Omental fat pad (tissue), 4 donors: ENCODE measurements at places on chromosomes 7 and 10.

DNA sequence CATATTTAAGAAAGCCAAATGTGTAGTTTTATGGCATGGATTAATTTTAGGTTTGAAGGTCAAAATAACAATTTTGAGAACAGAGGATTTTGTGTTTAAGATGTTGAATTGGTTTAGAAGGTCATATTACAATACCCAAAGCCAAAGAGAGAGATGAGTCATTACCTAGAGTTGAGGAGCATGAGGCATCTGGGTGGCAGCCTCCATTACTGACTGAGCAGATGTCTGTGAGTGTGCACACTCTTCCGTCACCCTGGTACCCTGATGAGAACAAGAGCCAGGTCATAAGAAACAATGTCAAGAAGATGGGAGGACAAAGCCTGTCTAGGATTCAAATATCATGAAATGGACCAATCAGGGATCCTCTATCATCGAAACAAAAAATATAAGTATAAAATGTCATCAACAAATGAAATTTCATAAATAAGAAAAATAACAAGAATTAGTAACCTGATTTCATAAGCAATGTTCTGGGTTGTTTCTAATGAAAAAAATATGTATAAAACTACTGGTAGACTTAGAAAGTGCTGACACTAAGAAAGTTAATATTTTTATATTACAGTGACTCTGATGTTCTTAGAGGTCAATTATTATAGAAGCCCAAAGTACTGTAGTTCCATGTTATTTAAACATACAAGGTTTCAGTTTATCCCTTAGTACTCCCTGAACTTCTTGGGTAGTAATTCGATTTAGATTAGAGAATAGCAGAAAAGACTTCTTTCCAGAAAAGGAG, 20.0 kb downstream of the CUBN start:
- no peak for DNase-seq

- no peak for DNase-seq
Measured at GRCh38 chr7:149772241-149772955, 990 bp downstream of the ZNF467 start.

- DNase-seq: no peak
Measured at GRCh38 chr7:154906736-154907355, 96.1 kb downstream of the PAXIP1 start.

GRCh38 chr7:132251327-132251659, 325.0 kb downstream of the PLXNA4 start:
- DNase-seq: no peak

DNA sequence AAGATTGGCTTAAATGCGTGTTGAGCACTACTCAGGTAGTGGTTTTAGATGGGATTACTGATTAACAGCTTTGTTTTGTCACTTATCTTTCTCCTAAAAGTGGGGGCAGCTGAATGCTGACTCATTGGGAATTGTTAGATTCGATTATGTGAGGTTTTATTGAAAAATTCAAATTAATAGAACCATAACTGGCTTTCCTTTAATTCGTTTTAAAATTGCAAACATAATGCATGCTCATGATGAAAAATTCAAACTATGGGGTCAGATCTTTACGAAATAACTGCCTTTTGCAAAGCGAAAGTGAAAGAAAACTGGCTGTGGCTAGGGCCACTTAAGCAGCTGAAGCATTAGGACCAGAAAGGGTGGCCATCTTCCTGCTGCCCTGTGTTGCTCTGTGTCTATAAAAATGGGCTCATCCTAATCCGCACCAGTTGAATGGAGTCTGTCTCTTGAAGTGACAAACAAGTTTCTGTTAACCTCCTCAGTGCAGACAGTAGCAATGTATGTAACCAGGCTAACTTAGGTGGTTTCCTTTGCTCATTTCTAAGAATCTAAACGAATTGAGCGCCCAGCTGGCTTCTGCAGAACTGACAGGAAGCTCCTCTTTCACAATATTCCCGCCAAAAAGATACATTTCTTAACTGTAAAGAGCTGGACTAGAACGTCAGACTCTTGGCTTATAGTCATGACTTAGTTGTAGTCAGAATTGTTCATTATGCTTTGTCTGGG, 27.8 kb downstream of the DENND10 start:
- DNase-seq: no peak

DNA sequence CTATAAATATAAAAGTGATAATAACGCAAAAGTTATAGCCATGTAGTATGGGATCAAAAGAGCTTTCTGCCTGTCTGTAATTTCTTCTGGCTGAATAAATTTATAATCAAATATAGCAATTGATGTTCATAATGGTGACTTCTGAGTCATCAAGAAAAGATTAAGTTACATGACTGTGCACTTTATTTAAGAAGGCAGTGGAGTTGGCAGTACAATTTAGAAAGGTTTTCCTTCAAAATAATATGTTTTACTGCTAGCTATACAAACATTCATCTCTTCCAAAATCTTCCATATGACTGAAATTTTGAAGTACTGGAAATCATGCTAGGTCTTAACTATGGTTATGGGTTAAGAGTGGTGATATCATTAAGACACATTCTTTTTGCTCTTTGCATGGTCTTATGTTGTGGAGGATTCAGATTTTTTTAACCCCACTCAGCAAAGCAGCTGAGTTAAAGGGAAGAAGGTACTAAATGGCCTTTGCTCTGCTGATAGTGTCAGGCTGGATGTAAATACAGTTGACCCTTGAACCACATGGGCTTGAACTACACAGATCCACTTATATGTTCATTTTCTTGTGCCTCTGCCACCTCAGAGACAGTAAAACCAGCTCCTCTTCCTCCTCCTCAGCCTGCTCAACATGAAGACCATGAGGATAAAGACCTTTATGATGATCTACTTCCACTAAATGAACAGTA, 323.6 kb downstream of the BBS9 start:
- DNase-seq: no peak

DNA sequence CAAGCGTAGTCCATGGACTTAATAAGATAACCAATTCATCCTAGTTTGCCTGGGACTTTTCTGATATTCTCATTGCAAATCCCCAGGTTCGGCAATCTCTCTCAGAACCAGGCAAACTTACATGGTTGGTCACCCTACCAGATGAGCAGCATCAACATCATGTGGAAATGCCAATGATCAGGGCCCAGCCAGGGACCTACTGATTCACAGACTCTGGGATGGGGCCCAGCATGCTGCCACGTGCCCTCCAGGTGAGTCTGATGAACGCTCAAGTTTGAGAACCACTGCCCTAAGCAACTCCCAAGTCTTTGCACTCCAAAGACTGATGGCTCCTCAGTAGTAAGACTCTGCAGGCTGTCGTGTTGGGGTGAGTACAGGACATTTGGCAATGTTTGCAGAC, 2.7 kb downstream of the LAMB4 start:
- no peak for DNase-seq

- no peak for DNase-seq
Measured at GRCh38 chr7:100693312-100694097, 545 bp downstream of the GIGYF1 start.

DNA sequence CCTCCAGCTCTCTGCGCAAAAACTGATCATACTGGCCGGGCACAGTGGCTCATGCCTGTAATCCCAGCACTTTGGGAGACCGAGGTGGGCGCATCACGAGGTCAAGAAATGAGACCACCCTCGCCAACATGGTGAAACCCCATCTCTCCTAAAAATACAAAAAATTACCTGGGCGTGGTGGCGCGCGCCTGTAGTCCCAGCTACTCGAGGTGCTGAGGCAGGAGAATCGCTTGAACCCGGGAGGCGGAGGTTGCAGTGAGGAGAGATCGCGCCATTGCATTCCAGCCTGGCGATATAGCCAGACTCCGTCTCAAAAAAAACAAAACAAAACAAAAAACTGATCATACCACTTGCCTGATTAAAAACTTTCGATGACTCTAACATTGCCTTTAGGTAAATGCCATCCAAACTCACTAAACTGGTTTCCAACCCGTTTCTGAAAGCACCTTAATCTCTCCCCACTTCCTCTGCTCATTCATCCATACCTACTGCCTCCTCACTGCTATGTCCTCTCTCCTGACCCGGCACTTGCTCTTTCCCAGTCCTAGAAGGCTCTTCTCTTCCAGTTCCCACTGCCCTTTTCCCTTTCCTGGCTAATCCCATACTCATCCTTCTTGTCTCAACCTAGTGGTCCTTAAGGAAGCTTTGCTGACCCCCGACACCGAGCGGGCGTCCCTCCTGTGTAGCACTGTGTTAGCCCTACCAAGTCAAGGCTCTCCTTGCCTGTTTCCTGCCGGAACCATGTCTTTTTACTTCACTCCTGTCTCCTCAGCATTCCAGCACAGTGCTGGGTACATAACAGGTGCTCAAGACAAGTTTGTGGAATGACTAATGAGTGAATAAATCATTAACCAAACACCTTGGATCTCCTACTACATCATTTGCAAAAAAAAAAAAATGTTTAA, 686 bp upstream of the MIOS start:
- DNase-seq: no peak

DNA sequence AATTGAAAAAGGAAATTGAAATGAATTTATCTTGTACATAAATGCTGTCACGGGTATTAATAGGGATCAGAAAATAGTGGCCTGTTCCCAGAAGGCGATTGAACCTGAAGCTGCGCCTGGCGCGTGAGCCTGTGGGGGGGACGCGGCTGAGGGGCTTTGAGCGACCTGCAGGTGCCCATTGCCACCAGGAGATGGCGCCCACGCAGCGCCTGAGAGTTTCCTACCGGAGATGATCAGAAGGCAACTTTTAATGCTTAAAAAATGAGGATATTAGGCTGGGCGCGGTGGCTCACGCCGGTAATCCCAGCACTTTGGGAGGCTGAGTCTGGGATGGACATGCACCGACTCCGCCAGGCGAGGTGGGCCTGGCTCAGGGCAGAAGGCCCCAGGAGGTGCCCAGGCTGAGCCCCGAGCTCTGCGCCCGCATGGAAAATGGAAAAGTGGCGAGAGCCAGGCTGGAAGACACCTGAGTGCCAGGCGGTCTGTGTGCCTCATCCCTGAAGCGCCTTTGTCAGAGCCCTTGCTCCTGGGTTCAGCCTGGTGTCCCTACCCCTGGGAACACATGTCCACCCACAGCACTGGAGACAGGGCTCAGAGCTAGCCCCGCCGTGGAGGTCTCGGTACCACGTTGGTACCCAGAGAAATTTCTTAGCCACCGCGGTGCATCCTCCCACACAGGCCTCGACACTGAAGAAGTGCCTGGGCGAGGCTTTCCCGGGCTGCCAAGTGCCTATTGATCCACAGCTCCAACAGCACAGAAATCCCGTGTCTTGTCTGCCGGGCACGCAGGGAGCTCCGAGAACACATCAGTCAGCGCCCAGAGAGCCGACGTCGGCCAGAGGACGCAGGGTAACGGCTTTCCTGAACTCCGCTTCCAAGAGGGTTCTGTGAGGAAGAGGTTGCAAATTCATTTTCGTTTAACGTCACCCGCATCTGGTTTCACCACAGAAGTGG, 117.4 kb downstream of the INPP5A start:
- DNase-seq: no peak

DNA sequence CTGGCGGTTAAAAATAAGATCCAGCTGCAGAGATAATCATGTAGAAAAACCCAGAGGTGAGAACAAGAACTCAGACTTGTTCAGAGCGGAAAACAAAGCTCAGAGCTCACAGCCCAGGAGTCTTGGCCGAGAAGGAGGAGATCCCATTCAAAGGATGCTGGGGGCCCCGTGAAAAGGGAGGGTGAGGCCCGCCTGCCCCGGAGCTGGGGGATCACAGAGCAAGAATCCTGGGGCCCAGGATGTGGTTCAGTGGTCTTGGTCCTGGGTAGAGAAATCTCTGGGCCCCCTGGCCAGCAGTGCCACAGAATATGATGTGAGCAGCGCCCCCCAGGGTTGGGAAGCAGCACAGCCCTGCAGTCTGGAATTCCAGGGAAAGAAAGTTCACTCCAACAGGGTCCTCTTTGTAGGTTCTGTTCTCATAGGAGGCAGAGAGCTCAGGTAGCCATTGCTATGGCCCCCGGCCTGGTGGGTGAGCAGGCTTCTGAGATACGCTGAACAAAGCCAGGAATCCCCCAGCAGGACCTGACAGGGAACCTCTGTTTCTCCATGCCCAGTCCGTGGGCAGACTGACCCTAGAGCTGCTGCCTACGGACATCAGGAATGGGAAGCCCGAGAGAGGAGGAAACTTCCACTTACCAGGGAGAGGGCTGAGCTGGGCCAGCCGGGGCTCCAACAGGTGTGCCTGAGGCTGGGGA, 77.7 kb upstream of the GNA12 start:
- DNase-seq: no peak

DNA sequence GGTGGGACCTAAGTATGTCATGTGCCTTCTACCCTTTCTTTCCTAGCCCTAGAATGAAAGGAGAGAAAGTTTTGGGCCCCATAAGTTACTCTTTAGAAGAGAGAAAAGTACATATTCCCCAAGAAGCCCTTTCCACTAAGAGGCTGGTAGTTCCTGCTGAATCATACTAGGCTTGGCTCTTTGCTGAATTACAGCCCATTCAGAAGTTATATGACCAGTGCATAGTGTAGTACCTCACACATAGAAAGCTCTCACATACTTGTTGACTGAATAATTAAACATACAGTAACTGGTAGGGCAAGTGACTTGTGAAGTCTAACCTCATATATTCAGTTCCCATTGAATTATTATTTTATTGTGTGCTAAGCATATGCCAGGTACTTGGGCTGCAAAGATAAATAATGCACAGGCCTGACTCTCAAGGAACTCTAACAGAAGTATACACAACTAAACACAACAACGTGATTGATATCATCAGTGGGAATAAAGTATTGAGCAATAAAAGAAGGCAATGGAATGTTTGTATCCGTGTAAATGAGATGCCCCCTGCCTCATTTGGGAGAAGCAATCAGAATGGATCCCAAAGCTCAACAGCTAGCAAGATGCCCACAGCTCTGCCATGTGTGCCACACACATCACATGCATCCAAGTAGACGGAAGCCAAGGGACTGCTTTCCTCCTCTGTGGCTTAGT, 38.9 kb upstream of the UBN2 start:
- DNase-seq: no peak

GRCh38 chr7:26361637-26362036, 70.0 kb downstream of the SNX10 start:
- no peak for DNase-seq

- no peak for DNase-seq
Measured at GRCh38 chr7:95404316-95404865, 8.2 kb upstream of the PON3 start.

- DNase-seq: no peak
Measured at GRCh38 chr7:54749200-54749599, 9.8 kb downstream of the SEC61G start.
